ENCODE measurements at places on chromosomes 3 and 15. TPM values are rescaled to one million over a fixed set of nuclear protein-coding genes. Genes with fewer than 3 reads are reported as not detected.

The STRA6 gene
- total RNA-seq, result 3.2 TPM

The IGSF10 gene
- 8.5 TPM for total RNA-seq

The EPHA3 gene
- 0.36 TPM for total RNA-seq

DNA sequence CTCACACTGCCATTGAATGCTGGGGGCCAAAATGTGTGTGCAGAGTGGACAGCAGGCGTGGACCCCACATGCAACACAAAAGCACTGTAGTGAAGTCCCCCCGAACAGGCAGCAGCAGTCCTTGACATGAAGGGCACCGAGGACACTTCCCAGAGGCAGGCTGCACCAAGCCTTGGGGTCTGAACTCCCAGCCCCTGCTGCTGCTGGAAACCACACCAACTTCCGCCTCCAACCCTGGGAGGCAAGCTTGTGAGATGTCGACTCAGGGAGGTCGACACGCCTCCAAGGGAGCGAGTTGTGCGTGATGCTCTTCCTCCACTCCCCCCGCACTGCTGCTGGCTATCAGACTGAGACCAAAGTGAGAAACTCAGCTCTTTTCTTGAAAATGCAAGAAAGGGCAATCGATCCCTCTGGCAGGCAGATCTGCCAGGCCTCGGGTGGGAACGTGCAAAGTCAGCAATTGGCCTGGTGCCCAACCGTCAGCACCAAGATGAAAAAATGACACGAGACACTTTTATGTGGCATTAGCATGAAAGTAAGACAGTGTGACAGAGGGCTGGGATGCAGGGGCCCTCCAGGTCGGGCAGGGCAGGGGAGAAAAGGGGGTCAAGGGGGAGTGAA lies 43.6 kb downstream of the WHAMM start:
- H3K36me3 ChIP-seq, result no peaks in the 10 kb centered on the region
- H3K27ac ChIP-seq, result no peak overlapping the region
- H3K4me3 ChIP-seq, result no peak overlapping the region

- H3K27ac ChIP-seq, result no peak overlapping the region
- H3K4me3 ChIP-seq, result no peak overlapping the region
- DNase-seq, result no peak
- no peaks in the 10 kb centered on the region for H3K27me3 ChIP-seq
Observed at GRCh38 chr3:131744765-131745164, 242.0 kb upstream of the MRPL3 start.

DNA sequence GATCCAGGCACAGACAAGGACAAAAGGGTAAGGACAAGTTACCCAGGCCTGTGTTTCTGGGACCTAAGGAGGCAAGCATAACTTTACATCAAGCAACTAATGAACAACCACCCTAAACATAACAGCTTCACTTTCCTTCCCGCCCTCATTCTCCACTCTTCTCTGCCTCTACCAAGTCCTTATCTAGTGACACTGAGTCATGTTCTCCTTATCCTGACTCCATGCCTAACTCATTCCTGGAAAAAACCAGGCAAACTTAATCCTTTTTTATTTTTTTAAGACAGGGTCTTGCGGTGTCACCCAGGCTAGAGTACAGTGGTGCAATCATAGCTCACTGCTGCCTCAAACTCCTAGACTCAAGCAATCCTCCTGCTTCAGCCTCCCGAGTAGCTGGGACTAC lies 44.5 kb downstream of the TMEM44 start:
- no peaks in the 10 kb centered on the region for H3K27me3 ChIP-seq
- peaks cover 12% of the 10 kb centered on the region for H3K4me1 ChIP-seq
- no peaks in the 10 kb centered on the region for H3K36me3 ChIP-seq
- no peak for DNase-seq

DNA sequence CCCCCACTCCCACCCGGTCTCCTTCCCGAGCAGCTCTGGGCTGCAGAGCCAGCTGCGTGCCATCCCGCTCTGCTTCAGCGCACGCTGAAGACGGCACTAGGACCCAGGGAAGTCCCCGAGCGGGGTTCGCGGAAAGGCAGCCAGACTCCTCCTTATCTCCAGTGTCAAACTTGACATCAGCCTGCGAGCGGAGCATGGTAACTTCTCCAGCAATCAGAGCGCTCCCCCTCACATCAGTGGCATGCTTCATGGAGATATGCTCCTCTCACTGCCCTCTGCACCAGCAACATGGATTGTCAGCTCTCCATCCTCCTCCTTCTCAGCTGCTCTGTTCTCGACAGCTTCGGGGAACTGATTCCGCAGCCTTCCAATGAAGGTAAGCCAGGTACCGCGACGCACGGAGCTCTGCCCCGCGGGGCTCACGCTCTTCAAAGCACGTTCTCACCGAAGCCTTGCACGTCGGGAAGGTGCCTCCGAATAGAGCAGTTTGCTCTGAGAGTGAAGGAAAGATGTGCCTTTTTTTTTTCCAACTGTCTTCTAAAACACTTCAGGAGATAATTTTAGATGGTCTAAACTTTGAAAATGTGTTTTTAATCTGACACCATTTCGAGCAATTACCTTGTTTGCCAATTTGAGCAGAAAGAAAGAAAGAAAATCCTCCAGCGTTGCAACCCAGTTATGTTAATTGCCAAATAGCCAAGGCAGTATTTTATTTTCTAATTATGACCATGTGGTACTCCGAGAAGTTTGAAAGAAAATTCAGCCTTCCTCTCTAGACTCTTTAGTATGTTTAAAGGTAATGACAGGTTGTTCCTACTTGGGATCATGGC lies at the start of gene EPHA3:
TSS of gene EPHA3 (plus strand) at position 161 of the 830 bp plus-strand sequence. CDS start at position 289, 128 bp downstream.
- H3K36me3 ChIP-seq, result no peaks in the 10 kb centered on the region
- no peak within 1 kb of the TSS for H3K4me3 ChIP-seq
- peaks cover 5% of the 10 kb centered on the region for H3K4me1 ChIP-seq
- H3K27me3 ChIP-seq, result peaks cover 7% of the 10 kb centered on the region
- no peak within 1 kb of the TSS for H3K27ac ChIP-seq

DNA sequence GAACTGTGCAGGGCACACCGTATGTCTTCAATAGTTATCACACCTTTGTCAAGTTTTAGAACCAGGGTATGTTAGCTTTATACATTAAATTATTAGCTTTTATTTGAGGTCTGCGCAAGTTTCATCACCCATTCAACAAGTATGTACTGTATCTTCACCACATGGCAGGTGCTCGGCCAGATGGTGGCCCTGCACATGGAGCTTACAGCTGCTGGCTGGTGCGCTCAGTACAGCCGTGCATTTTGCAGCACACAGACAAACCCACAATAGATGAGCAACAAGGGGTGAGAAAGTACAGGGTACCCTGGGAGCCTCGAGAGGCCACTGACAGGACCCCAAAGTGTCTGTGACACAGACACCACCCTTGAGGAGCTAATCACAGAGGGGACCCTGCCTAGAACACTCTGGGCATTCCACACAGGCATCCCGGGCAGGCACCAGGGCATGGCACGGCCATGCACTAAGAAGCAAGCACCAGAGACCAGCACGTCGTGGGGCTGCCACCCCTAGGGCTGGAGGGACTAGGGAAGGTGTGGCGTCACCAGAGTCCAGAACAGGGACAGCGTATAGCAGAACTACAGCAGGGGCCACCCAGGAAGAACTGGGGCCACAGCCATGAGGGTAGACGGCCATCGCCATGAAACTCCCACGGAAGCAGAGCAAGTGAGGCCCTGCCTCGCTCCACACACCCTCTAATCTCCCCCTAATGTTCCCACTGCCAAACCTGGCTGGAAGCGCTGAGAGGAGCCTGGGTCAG lies 27.4 kb downstream of the ZXDC start:
- H3K27ac ChIP-seq, result no peak overlapping the region
- H3K4me1 ChIP-seq, result peaks cover 10% of the 10 kb centered on the region
- no peak overlapping the region for H3K4me3 ChIP-seq
- no peaks in the 10 kb centered on the region for H3K27me3 ChIP-seq
- no peaks in the 10 kb centered on the region for H3K36me3 ChIP-seq

DNA sequence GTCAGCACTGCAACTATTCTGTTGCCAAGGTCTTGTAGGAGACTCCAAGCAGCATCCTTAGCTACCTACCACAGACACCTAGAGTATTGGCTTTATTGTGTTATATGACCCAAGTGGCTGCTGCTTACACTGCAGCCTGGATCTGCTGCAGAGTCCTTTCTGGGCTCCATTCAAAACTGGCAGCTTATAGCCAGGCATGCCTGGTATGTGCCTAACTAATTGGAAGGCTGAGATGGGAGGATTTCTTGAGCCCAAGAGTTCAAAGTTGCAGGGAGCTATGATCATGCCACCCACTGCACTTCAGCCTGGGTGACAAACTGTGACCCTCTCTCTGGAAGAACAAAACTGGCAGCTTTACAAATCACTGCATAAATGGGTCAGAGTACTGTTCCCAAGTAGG lies 8.6 kb downstream of the NDUFB4 start:
- H3K27ac ChIP-seq, result no peak overlapping the region
- H3K4me1 ChIP-seq, result peaks cover 15% of the 10 kb centered on the region
- H3K27me3 ChIP-seq, result no peaks in the 10 kb centered on the region
- peaks cover 21% of the 10 kb centered on the region for H3K36me3 ChIP-seq

GRCh38 chr3:106130384-106131198 lies 261.8 kb upstream of the CBLB start:
- no peak overlapping the region for H3K27ac ChIP-seq
- no peak for DNase-seq
- H3K4me1 ChIP-seq, result peaks cover 16% of the 10 kb centered on the region
- H3K4me3 ChIP-seq, result no peak overlapping the region

DNA sequence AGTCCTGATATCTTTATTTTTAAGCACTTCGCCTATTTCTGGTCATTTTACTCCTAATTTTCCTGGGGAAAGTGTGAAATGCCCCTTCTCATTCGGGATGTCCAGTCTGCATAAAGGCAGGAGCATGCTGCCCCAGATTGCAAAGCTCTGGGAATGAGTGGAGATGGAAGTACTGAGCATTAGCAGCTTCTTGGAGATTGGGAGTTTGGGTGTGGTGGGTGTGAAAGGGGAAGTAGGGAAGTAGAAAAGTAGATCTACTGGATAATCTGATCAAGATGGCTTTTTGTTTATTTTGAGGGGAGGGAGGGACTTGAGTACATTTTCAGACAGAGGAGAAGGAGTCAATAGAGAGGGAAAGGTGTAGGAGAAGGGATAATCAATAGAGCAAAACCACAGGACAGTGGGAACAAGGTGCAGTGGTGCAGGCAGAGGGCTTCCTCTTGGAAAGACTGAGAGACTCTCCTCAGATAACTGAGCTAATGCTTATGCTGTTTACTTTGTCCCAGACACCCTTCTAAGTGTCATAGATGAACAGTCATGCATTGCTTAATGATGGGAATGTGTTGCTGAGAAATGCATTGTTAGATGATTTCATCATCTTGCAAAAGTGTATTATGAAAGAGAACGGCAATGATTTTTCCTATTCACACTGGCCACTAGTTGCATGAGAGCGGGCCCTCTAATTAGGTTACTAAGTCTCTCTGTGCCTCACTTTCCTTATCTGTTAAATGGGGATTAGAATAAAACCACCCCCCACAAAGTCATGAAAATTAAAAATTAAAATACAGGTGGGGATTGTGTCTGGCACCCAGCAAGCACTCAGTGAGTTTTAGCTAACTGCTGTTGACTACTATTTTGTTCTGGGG lies 45.5 kb downstream of the PHLDB2 start:
- no peaks in the 10 kb centered on the region for H3K4me1 ChIP-seq
- no peak overlapping the region for H3K27ac ChIP-seq
- H3K27me3 ChIP-seq, result no peaks in the 10 kb centered on the region
- H3K36me3 ChIP-seq, result no peaks in the 10 kb centered on the region

Data from adrenal gland (tissue), 19 donors.